ENCODE measurements at places on chromosomes 16 and 17. TPM values are rescaled to one million over a fixed set of nuclear protein-coding genes. Genes with fewer than 3 reads are reported as not detected.

- no peak for DNase-seq
Observed at GRCh38 chr16:27977966-27978365, 85.5 kb downstream of the GSG1L start.

DNA sequence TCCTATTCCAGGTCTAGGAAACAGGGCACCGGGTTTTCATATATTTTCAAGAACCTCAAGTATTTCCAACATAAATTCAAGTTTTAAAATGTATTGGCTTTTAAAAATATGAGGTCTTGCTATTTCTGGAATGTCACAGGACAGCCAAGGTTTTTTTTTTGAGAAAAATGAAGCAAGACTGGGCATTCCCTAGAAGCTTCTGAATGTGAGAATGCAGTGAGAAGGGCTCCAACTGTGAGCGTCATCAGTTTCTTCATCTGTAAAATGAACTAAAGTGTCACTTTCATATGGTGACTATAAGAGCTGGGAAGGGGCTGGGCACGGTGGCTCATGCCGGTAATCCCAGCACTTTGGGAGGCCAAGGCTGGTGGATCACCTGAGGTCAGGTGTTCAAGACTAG lies 455.8 kb upstream of the MAF start:
- no peak for DNase-seq

DNA sequence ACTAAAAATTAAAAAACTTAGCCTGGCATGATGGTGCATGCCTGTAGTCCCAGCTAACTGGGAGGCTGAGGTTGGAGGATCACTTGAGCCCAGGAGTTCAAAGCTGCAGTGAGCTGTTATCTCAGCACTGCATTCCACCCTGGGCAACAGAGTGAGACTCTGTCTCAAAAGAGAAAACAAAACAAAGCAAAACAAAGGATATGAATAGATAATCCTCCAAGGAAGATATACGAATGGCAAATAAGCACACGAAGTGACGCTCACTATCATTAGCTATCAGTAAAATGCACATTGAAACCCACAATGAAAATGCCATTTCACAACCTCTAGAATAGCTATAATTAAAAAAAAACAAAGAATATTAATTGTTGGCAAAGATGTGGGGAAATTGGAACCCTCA lies 386.2 kb upstream of the CCL2 start:
- DNase-seq: no peak

DNA sequence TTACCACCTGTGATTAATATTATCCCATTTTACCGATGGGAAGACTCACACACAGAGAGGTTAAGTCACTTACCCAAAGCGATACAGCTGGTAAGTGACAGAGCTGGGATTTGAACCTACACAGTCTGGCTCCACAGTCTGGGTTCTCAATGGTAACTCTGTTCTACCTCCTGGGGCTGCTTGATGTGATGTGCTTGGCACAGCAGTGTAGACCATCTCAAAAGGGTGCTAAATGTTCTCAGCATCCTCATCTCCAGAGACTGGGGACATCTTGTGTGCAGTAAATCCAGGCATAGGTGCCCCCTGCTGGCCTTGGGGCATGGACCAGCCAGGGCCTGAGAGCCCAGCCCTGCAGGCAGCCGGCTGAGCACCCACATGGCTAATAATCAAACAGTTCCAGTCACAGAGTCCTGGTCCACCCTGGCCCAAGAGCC lies 15.4 kb upstream of the KATNB1 start:
- peak; percentile 50 for DNase-seq

DNA sequence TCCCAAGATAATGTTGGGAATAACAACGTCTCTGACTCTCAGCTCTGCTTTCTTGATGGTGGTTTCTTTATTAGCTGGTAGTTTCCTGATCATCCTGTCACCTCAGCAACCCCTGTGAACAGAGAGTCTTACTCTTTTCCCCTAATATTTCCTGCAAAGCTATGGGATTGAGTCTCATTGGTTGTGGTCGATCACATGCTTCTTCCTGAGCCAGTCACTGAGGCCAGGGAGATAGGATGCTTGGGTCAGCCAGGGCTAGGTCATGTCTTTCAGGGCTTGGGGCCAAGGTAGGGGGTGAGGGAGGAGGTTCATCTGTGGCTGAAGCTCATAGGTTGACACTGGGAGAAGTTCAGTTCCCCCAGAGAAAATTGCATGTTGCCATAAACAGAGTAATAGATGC lies 114.3 kb downstream of the ABCC1 start:
- no peak for DNase-seq

- DNase-seq: peak; percentile 17
Observed at GRCh38 chr16:23863511-23864422, 28.0 kb downstream of the PRKCB start.

DNA sequence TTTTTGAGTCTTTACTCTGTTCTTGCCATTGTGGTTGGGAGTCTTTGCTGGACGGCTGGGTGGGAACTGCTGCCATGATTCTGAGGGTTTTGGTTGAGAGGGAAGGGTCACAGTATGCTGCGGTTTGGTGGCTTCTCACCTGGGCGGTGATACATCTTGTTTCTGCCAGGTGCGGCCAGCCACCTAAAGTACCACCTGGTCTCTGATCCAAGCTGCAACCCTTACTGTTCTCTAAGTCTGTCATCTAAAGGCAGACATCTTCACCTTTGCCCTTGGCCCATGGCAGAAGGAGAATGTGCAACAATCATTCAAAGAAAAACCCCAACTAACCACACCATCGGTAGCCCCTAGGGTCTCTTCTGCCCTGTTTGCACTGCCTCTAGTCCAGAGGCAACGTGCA lies 19.6 kb upstream of the MPO start:
- DNase-seq: no peak

- no peak for DNase-seq
Observed at GRCh38 chr17:66795486-66795885, 39.4 kb upstream of the CACNG5 start.

DNA sequence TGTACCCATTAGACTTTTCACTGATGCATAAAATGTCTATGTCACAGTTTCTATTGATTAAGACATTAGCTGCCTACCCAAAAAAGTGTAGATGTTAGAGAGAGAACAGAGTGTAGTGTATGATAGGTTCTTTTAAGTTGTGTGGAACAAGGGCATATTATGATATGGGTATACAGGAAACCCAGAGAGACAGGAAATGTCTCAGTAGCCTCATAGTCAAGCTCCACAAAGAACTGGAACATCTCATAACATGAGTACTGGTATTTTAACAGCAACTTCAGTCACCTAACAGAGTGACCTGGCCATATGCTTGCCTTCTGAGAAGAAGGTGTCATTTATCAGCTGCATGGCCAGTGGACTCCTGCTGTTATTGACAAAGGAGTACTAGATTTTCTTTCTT lies 128.1 kb downstream of the RGS9 start:
- DNase-seq: no peak

DNA sequence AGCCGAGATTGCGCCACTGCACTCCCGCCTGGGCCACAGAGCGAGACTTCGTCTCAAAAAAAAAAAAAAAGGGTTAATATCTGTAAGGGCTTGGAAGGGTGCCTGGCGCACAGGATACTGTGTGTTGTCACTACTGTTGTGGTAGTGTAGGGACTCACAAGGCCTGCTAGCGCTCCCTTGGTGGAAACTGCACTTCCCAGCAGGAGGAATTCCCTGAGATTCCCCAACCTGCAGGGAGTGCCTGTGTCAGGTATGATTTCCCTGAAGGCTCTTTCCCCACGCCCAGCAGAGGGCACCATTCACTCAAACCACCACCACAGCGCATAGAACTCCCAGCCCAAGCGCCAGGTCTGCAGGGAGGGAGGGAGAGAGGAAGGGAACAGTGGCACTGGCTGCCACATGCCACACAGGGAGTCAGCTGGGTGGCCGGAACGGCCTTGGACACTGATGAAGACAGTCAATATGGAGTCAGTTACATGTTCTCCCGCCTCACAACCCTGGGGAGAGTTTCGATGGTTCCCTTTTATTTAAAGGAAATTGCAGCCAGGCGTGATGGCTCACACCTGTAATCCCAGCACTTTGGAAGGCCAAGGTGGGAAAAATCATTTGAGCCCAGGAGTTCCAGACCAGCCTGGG lies 32.7 kb upstream of the CDH1 start:
- peak; percentile 76 for DNase-seq

DNA sequence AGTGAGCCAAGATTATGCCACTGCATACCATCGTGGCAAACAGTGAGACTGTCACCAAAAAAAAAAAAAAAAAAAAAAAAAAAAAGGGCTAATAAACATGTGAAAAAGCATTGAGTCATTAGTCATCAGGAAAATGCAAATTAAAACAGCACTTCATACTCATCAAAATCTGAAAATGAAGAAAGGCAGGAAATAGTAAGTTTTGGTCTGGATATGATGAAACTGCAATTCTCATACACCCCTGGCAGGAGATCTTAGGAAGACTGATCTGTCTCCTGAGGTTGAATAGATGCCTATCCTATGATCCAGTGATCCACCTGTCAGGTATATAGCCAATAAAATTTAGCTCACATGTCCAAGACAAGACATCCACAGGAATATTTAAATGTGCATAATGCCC lies 212.7 kb downstream of the CPPED1 start:
- DNase-seq: no peak

GRCh38 chr16:64791756-64792155 lies 330.1 kb downstream of the CDH11 start:
- no peak for DNase-seq

GRCh38 chr16:77439106-77439505 lies 4.3 kb upstream of the ADAMTS18 start:
- no peak for DNase-seq

GRCh38 chr17:49908782-49909714 lies 59.9 kb upstream of the DLX4 start:
- no peak for DNase-seq

DNA sequence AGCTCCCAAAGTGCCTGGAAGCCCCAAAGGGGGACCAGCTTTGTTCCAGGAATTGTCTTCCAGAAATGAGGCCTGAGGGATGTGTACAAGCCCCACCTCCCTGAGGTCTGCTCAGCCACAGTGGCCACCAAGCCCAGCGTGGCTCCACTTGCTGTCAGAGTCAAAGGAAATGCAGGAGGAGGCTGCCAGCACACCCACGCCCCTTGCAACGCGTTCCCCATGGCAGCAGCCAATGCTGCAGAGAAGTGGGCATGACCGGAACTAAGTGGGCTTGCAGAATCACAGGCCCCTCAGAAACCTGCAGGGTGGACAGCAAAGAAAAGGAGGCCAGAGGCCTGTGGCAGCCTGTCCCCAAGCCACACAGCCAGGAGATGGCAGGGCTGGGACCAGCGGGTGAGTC lies 320.8 kb downstream of the FOXL1 start:
- peak; percentile 30 for DNase-seq

- peak; percentile 54 for DNase-seq
Observed at GRCh38 chr17:33981711-33982601, 273.1 kb upstream of the CCL2 start.

DNA sequence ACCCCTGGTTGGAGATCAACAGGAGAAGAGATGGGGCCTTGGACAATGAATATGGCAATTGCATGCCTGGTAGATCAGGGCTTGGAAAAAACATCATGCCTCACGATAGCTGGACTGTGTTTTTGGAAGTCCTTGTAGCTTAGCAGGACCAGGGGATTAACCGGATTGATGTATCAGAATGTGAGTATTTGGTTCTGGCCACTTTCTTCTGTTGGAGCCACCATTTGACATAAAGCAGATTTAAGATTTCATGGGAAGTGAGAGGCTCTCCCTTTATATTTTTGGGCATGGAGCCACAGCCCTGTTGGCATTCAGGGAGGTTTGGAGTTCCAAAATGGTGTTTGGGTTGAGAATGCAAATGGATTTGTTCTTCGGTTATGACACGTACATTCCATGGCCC lies 424.7 kb upstream of the MAF start:
- DNase-seq: no peak

GRCh38 chr16:4293822-4294457 lies 21.1 kb upstream of the TFAP4 start:
- DNase-seq: peak; percentile 77

DNA sequence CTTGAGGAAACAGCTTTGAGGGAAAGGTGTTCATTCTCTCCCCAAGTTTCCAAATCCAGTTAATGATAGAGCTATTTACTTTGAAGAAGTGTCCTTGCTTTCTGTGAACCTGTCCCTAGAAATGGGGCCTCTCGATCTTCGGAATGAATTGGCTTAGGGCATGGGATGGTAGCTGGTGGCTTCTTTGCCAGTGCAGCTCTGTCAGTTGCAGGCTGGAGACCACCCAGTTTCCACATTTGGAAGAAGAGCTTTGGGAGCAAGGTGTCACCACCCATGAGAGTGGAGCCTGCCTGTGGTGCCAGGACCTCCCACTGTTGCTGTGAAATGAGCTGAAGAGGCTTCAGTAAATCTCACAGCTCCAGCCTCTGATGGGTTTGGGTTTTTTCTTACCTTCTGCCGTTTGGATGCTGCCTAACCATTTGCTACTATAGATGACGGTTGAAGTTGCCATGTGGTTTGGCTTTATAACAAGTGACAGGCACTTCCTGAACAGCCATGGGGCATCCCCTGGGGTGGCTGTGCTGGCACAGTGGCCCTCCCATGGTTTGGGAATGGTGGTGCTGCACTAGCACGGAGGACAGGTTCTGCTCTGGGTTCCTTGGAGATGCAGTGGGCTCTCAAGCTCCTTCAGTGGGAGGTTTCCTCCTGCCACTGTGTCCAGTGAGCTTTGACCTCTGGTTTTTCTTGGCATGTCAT lies 19.5 kb upstream of the SLC5A10 start:
- no peak for DNase-seq

- DNase-seq: peak; percentile 46
Observed at GRCh38 chr17:49132699-49133364, at the start of gene B4GALNT2. B4GALNT2 (plus strand) TSS chr17:49132769; CDS start chr17:49132793, 24 bp downstream.

- no peak for DNase-seq
Observed at GRCh38 chr16:11058832-11059231, 114.5 kb downstream of the CLEC16A start.

GRCh38 chr17:80123791-80124190 lies 22.4 kb downstream of the GAA start:
- DNase-seq: peak; percentile 49

DNA sequence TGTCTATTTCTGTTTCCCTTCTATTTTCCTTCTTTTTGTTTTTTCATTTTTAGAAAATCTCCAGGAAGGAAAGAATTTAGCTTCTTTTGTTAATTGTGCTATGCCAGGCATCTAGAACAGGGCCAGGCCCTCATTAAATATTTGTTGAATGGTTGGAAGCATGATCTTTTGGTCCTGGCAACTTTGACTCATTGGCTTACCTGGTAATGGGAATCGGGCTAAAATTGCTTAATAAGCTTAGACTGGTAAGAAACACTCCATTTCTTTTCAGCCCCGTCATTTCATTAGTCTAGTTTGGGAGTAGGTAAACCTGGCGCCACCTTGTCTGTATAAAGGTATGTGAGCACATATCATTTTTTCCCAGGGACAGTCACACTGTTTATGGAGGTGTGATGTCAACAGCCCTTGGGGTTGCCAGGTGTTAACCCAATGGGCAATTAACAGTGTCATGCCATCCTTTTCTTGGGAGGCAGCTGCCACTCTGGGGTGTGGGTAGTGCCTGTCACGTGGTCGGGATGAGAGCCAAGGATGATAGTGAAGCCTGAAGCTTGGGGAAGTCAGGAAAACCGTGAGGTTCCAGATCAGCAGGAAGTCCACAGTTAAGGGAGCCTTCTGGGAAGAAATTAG lies 9.5 kb upstream of the NDEL1 start:
- no peak for DNase-seq

The NRN1L gene
- total RNA-seq: not detected

The EFCAB5 gene
- 0.23 TPM for total RNA-seq

The ASB16 gene
- not detected for total RNA-seq

The BCO1 gene
- total RNA-seq: not detected

The ENPP7 gene
- total RNA-seq: not detected

The SLC38A7 gene
- 6.6 TPM for total RNA-seq

The PPL gene
- total RNA-seq: 0.27 TPM

The CHD9NB gene
- total RNA-seq: 0.17 TPM

The LSM12 gene
- total RNA-seq: 42.6 TPM

The CTRB1 gene
- total RNA-seq: not detected

The HP gene
- not detected for total RNA-seq
